Nephron progenitor cell (in vitro differentiated cells): ENCODE measurements at places on chromosomes 7 and 10.
A peak's percentile ranks its signal among the peaks of the same experiment; 100 is the strongest.

GRCh38 chr7:151462306-151462779 is 22.4 kb upstream of the CRYGN start:
- H3K36me3 ChIP-seq, result peaks cover 66% of the 10 kb centered on the region
- DNase-seq, result no peak
- H3K27ac ChIP-seq, result no peak overlapping the region
- H3K27me3 ChIP-seq, result no peaks in the 10 kb centered on the region

- no peak overlapping the region for H3K27ac ChIP-seq
- H3K4me1 ChIP-seq, result peaks cover 5% of the 10 kb centered on the region
- peaks cover 12% of the 10 kb centered on the region for H3K27me3 ChIP-seq
- no peaks in the 10 kb centered on the region for H3K36me3 ChIP-seq
- no peak overlapping the region for H3K4me3 ChIP-seq
- DNase-seq, result no peak
Measured at GRCh38 chr7:100191775-100192174, 14.1 kb downstream of the STAG3 start.

- peaks cover 80% of the 10 kb centered on the region for H3K4me1 ChIP-seq
- DNase-seq, result peak; percentile 70
- peak overlapping the region; percentile 97 for H3K4me3 ChIP-seq
- no peaks in the 10 kb centered on the region for H3K27me3 ChIP-seq
- H3K27ac ChIP-seq, result peak overlapping the region; percentile 99
- H3K36me3 ChIP-seq, result peaks cover 11% of the 10 kb centered on the region
Measured at GRCh38 chr7:143882020-143882603, 19.9 kb downstream of the TCAF1 start.

DNA sequence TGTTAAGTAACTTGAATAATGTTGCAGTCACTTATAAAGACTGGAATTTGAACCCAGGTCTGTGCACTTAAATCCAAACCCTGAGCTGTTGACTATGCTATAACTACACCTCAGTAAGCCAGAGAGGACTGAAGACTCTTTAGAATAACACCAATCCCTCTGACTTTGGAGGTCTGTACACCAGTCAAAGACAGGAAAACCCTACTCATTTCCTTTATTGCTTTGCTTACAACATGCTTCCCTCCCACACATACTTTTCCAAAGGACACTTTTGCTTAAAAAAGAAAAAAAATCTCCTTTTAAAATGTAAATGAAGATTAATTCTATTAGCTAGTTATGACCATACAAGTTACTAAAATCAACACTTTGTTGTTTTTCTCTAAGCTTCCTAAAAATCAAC is 184.7 kb upstream of the KCTD7 start:
- no peak overlapping the region for H3K27ac ChIP-seq
- H3K36me3 ChIP-seq, result peaks cover 10% of the 10 kb centered on the region
- no peaks in the 10 kb centered on the region for H3K4me1 ChIP-seq
- DNase-seq, result no peak
- no peak overlapping the region for H3K4me3 ChIP-seq

GRCh38 chr7:97971990-97972943 is 17.7 kb downstream of the OCM2 start:
- peak overlapping the region; percentile 97 for H3K4me3 ChIP-seq
- peak; percentile 63 for DNase-seq
- H3K4me1 ChIP-seq, result peaks cover 15% of the 10 kb centered on the region
- peaks cover 23% of the 10 kb centered on the region for H3K27me3 ChIP-seq
- H3K27ac ChIP-seq, result no peak overlapping the region
- peaks cover 31% of the 10 kb centered on the region for H3K36me3 ChIP-seq

GRCh38 chr7:144820552-144820951 is 15.3 kb downstream of the TPK1 start:
- H3K4me3 ChIP-seq, result no peak overlapping the region
- no peak overlapping the region for H3K27ac ChIP-seq
- no peaks in the 10 kb centered on the region for H3K27me3 ChIP-seq
- no peaks in the 10 kb centered on the region for H3K36me3 ChIP-seq
- DNase-seq, result no peak

GRCh38 chr7:51620706-51621105 is 304.1 kb upstream of the COBL start:
- H3K27ac ChIP-seq, result no peak overlapping the region
- no peak overlapping the region for H3K4me3 ChIP-seq
- peaks cover 4% of the 10 kb centered on the region for H3K27me3 ChIP-seq
- peaks cover 6% of the 10 kb centered on the region for H3K4me1 ChIP-seq
- no peaks in the 10 kb centered on the region for H3K36me3 ChIP-seq
- DNase-seq, result no peak

GRCh38 chr7:93890464-93891068 is at the start of gene TFPI2:
TSS of gene TFPI2 (minus strand) at chr7:93890753. CDS start at chr7:93890678, 75 bp downstream.
- peaks cover 14% of the 10 kb centered on the region for H3K4me1 ChIP-seq
- H3K4me3 ChIP-seq, result peak within 1 kb of the TSS; percentile 97
- DNase-seq, result peak; percentile 78
- no peaks in the 10 kb centered on the region for H3K36me3 ChIP-seq
- no peak within 1 kb of the TSS for H3K27ac ChIP-seq
- peaks cover 79% of the 10 kb centered on the region for H3K27me3 ChIP-seq

DNA sequence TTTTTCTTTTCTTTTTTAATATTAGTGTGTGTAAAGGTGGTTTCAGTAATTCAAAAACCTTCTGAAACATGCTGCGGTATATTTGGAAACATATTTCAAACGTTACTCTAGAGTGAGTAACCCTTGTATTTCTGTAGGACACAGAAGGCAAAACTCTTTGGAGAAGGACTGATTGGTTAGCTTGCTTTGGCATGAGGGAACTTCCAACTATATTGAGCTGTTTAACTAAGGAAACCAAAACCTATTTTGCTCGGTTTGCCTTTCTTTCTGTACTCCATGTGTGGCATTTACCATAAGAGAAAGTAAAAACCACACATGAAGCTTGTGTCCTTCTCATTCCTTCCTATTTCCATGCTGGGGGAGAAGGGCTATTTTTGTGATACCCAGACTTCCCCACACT is 149.8 kb downstream of the DYNC1I1 start:
- H3K36me3 ChIP-seq, result no peaks in the 10 kb centered on the region
- DNase-seq, result no peak
- peaks cover 23% of the 10 kb centered on the region for H3K4me1 ChIP-seq
- H3K27ac ChIP-seq, result no peak overlapping the region
- no peaks in the 10 kb centered on the region for H3K27me3 ChIP-seq
- H3K4me3 ChIP-seq, result no peak overlapping the region

GRCh38 chr10:80191589-80192270 is 13.6 kb downstream of the ANXA11 start:
- peaks cover 10% of the 10 kb centered on the region for H3K27me3 ChIP-seq
- H3K36me3 ChIP-seq, result peaks cover 10% of the 10 kb centered on the region
- no peak overlapping the region for H3K4me3 ChIP-seq
- H3K4me1 ChIP-seq, result peaks cover 18% of the 10 kb centered on the region

DNA sequence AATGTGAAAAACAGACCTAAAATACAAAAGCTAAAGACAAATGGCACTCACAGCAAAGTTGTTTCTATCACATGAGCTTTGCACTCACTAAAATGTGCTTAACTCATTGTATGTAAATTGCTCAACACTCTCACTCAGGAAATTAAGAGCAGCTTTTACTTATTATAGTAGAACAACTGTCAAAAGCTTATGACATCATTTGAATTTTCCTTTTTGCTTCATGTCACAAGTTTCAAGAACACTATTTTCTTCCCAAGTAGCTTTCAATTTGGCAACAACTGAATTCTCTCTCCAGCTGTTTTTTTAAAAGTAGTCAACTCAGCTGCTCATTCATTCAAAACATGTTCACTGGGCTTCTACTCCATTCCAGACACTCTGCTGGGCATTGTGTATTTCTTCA is 46.9 kb downstream of the ATE1 start:
- H3K4me1 ChIP-seq, result peaks cover 24% of the 10 kb centered on the region
- H3K27ac ChIP-seq, result peak overlapping the region; percentile 20
- peaks cover 2% of the 10 kb centered on the region for H3K27me3 ChIP-seq
- H3K36me3 ChIP-seq, result peaks cover 53% of the 10 kb centered on the region
- no peak for DNase-seq

- H3K27ac ChIP-seq, result no peak overlapping the region
- DNase-seq, result no peak
- no peaks in the 10 kb centered on the region for H3K36me3 ChIP-seq
- H3K27me3 ChIP-seq, result peaks cover 14% of the 10 kb centered on the region
Measured at GRCh38 chr7:31253532-31253931, 87.0 kb downstream of the NEUROD6 start.

DNA sequence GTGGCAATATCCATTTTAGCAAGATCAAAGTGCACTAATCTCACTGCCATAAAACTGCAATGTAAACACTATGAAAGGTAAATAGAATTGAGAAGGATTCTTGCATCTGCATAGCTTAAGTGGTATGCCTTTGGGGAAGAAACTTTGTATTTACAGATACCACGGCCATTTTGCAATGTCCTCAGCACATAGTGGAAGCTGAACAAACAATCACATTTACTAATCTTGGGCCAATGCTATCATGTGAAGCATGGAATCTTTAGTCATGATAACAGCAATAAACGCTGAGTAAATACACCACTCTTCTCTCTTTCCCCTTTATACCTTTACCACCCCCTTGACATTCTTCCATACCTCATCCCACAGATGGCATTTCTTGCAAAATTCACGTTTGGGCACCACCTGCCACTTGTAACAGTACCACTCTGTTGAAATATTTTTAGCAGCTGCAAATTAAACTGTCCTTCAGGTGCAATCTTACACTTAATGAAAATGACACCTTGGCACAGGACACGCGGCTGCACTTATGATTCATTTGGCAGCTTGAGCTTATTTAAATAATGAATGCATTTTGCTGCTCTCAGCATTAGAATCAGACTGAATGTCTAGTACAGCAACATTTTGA is 171.8 kb downstream of the SEMA3A start:
- no peak for DNase-seq
- H3K4me3 ChIP-seq, result no peak overlapping the region
- no peak overlapping the region for H3K27ac ChIP-seq
- no peaks in the 10 kb centered on the region for H3K27me3 ChIP-seq
- peaks cover 4% of the 10 kb centered on the region for H3K4me1 ChIP-seq

GRCh38 chr7:47938574-47939165 is 9.6 kb downstream of the PKD1L1 start:
- H3K27ac ChIP-seq, result no peak overlapping the region
- H3K27me3 ChIP-seq, result peaks cover 3% of the 10 kb centered on the region
- no peaks in the 10 kb centered on the region for H3K36me3 ChIP-seq
- H3K4me1 ChIP-seq, result peaks cover 82% of the 10 kb centered on the region
- no peak overlapping the region for H3K4me3 ChIP-seq

- H3K4me3 ChIP-seq, result no peak overlapping the region
- H3K36me3 ChIP-seq, result no peaks in the 10 kb centered on the region
- no peak for DNase-seq
- H3K4me1 ChIP-seq, result no peaks in the 10 kb centered on the region
Measured at GRCh38 chr7:109616551-109617069, 1046.9 kb downstream of the DNAJB9 start.

- no peak overlapping the region for H3K27ac ChIP-seq
- H3K4me3 ChIP-seq, result no peak overlapping the region
- H3K27me3 ChIP-seq, result peaks cover 9% of the 10 kb centered on the region
- DNase-seq, result no peak
- peaks cover 33% of the 10 kb centered on the region for H3K4me1 ChIP-seq
- no peaks in the 10 kb centered on the region for H3K36me3 ChIP-seq
Measured at GRCh38 chr10:44513591-44513990, 128.7 kb upstream of the CXCL12 start.

DNA sequence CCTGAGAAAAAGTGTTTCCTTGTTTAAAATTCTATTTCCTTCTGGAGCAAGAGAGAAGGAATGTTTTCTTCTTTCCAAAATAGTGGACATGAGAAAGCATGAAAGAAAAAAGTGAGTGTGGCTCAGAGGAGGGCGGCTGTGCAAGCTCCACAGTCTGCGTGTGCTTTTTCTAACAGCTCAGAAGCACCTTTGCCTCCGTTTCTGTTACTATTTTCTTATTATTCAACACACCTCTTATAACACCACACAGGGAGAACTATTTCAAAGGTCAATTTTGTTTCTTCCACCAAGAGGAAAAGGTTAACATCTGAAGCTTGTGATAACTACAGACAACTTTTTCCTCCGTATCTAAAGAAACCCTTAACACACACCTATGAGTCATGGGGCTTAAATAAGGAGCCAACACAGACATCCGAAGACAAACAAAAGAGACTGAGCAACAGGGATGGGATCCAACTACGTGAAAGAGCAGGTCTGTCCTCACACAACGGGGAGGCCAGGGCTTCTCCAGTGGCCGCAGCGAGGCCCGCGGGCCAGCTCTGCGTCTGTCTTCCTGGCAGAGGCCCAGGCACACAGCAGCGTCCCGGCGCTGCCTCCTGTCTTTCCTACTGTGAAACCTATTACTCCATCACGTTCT is 36.2 kb upstream of the NCAPG2 start:
- H3K27ac ChIP-seq, result peak overlapping the region; percentile 73
- H3K4me1 ChIP-seq, result no peaks in the 10 kb centered on the region

- no peak overlapping the region for H3K27ac ChIP-seq
- DNase-seq, result no peak
- peaks cover 12% of the 10 kb centered on the region for H3K36me3 ChIP-seq
- no peak overlapping the region for H3K4me3 ChIP-seq
- H3K27me3 ChIP-seq, result peaks cover 2% of the 10 kb centered on the region
- peaks cover 13% of the 10 kb centered on the region for H3K4me1 ChIP-seq
Measured at GRCh38 chr10:33098951-33099663, 141.1 kb upstream of the ITGB1 start.

DNA sequence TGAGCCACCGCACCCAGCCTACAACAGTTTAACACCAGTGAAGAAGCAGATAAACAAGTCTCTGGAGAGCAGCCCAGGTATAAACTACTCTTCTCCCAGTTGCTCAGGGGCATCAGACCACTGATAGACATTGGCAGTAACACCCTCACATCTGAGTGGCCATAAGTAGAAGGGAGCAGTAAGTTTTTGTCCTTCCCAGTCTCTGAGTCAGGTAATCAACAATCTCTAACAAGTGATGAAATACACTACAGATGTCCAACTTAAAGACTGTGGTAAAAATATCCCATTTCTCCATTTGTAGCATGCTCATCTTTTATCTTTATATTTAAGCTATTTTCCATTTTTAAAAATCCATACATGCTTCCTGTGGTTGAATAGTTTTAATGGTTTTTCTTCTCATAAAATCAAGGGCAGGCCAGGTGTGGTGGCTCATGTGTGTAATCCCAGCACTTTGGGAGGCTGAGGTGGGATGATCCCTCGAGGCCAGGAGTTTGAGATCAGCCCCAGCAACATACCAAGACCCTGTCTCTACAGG is 78.6 kb downstream of the GSAP start:
- no peak overlapping the region for H3K27ac ChIP-seq
- H3K36me3 ChIP-seq, result no peaks in the 10 kb centered on the region
- no peak for DNase-seq
- no peak overlapping the region for H3K4me3 ChIP-seq
- peaks cover 10% of the 10 kb centered on the region for H3K27me3 ChIP-seq
